ENCODE measurements at places on chromosomes 1 and 21.

DNA sequence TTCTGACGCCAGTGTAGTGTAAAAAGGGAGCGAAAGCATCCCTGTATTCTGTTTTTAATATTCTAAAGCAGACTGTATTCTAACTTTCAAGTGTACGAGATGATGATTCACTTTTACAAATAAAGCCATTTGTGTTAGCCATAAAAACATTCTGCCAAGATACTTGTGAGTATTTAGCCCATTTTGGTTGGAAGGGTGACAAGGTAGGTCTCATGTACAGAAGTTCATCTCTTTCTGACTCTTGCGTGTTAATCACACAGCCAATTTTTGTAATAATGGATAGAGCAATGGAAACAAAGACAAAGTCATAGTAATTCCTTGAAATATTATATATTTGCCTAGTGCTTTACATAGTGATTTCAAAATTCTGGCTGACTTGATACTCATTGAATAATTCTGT is 125.3 kb upstream of the GREM2 start:
- DNase-seq = no peak

GRCh38 chr1:89989799-89990198 is 5.1 kb upstream of the ZNF326 start:
- no peak for DNase-seq

DNA sequence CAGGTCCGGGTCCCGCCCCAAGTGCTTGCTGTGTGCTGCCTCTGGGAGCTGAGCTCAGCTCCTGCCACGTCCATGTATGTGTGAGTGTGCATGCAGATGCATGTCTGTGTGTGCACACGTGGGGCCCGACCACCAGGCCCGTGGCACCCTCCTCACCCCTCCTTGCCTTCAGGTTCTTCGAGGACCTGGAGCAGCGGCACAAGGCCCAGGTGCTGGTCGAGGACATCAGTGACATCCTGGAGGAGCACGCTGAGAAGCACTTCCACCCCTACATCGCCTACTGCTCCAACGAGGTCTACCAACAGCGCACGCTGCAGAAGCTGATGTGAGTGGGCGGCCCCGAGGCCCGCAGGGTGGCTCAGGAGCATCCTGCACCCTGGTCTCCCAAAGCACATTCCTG is 18.4 kb downstream of the ARHGEF16 start:
- DNase-seq = no peak

DNA sequence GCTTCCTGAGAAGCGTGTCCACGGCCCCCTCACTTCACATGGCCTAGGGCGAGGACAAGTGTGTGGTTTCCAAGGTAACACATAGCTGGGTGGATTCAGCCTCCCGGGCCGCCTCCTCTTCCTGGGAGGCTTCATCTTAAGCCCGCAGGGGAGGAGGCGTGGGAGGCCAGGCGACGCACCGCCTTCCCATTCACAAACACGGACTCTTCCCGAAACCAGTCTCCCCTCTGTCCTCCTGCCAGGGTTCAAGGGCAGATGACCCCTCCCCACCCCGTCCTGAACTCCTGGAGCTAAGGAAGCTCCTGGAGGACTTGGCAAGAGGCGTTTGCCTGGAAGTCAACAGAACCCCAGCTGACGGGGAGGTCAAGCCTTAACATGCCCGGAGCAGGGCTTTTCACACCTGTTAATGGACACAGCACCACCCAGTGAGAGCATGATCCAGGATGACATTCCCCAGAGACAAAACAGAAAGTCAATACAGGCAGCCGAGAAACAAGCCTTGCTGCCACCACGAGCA is 56.7 kb downstream of the KCNN3 start:
- DNase-seq = no peak

DNA sequence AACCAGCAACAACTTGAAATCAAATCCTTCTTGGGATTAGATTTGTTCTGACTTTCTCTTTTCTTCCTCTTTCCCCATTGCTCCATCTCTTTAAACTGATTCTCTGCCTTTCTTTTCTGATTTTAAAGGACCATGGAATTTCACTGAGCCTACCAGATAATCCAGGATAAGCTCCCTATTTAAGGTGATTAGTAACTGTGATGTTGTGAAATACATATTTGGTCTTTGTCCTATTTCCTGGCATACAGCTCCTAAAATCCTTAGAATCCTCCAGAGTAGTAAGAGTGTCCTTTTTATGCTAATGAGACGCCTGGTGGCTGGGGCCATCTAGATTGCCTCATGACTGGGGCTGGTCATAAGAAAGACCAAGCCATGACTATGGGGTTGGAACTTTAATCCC is 236.9 kb downstream of the USP25 start:
- DNase-seq = no peak

- DNase-seq = peak; percentile 19
Observed at GRCh38 chr21:31872452-31873274, at the start of gene HUNK. HUNK (plus strand) TSS chr21:31873020; CDS start chr21:31873675, 655 bp downstream.

DNA sequence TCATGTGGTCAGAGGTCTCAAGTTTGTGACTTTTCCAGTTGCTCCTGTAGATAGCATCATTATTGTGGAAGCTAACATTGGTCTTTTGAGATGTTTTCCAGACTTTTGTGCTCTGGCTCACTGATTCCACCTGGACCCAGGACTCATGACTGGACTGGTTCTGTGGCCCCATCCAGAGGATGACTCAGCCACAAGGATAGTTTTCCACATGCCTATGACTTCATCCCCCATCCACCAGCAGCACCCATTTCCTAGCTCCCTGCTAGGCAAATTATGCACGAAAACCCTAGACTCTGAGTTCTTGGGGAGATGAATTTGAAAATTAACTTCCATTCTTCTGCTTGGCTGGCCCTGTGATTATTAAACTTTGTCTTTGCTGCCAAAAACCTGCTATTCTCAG is 949.3 kb downstream of the MRPL39 start:
- DNase-seq = no peak

GRCh38 chr1:87219141-87219540 is 109.5 kb upstream of the LMO4 start:
- peak; percentile 17 for DNase-seq

- DNase-seq = peak; percentile 97
Observed at GRCh38 chr1:100265931-100266740, at the start of gene RTCA. RTCA (plus strand) TSS chr1:100266216; CDS start chr1:100266376, 160 bp downstream.

DNA sequence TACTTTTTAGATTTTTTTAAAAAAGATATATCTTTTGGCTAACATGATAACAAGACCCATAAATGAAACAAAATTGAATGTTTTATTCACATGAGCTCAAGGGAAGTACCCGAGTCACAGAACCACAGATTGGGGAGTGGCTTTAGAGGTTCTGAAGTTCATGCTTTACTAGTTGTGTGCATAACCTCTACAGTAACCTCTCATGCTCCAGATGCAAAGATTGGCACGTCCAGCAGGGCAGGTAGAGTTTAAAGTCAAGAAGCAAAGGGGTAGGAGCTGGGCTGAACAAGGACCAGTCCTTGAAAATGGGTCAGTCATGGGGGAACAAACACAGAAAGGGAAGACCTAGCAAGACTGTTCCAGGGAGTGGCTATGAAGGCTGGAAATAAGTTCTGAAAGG is 109.6 kb downstream of the RNF220 start:
- no peak for DNase-seq

- no peak for DNase-seq
Observed at GRCh38 chr1:183304440-183305107, 113.6 kb downstream of the NMNAT2 start.
